Activated naive CD4-positive, alpha-beta T cell treated with Interleukin-2 at 50 U/mL for 16 hours (primary cell): ENCODE measurements at places on chromosomes 3 and 15.

DNA sequence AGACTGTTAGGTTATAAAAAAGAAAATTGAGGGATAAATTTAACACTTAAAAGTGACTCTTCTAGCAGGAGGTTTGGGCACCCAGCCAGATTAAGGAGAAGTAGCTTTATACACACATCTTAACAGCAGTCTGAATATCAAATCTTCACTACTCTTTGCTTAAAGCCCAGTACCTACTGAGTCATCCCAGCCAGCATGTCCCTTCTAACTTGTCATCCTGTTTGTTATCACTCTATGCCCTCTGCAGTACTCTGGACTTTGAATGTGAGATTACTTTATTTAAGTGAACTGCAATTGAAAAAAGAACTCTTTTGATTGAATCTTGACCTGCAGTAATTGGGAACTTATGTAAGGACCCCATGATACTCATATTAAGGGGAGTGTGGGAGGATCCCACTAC lies 77.6 kb downstream of the FHIT start:
- no peak for DNase-seq

GRCh38 chr15:94246016-94246415 lies 14.7 kb downstream of the MCTP2 start:
- no peak for DNase-seq

DNA sequence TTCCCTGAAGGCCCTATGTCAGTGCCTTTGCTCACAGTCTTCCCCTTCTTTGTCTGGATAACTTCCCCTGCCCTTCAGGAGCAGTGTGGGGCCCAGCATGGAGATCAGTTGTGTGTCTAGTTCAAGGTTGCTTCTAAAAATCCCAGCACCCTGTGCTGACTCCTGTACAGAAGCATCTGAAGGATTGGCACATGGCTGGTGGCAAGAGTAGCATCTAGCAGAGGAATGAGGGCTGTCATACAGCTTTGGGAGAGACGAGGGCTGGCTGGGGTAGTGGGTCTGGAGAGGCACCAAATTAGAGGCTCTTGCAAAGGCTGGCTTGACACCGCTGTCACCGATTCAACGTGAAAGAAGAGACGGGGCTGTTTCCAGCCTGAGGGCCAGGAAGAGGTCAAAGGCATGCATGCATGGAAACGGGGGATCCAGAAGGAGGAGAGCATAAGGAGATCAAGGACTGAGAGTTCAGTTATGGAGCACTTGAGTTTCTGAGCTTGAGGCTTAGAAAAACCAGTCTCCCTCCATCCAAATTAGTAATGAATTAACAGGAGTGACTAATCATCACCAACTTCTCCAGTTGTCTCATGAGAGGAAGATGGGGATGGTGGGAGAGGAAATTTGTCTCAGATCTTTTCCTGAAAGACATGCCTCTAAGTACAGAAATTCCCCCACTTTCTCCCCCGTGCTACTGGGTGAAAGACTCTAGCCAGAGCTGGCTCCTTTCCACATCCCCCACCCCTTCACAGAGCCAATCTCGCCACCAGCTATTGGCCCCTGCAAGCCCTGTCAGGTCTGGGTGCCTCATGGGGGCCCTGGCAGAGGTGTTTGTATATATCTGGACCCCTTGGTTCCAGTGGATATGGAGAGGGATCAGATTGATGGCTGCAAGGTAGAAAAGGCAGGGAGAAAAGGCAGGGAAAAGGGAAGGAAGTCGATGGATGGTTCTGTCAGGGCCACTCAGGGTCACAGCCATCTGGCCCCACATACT lies 45.9 kb downstream of the SLCO2A1 start:
- no peak for DNase-seq

- no peak for DNase-seq
These were observed 43.8 kb downstream of the GAP43 start for GRCh38 chr3:115666920-115667737.

DNA sequence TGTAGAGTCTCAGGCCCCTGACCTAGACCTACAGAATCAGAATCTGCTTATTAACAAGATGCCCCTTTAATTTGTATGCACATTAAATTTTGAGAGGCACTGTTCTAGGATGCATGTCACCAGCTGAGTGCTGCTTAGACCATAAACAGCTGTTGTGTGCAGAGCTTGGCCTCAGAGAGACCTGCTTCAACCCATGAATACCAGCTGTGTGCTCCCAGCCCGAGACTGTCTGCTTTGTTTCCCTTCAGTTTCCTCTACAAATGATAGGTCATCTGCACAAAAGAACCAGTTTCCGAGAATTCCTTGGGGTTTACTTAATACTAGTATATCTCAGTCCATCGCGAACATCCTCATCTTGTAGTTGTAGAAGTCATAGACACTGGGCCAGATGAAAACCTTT lies 158.5 kb upstream of the PFN2 start:
- no peak for DNase-seq

DNA sequence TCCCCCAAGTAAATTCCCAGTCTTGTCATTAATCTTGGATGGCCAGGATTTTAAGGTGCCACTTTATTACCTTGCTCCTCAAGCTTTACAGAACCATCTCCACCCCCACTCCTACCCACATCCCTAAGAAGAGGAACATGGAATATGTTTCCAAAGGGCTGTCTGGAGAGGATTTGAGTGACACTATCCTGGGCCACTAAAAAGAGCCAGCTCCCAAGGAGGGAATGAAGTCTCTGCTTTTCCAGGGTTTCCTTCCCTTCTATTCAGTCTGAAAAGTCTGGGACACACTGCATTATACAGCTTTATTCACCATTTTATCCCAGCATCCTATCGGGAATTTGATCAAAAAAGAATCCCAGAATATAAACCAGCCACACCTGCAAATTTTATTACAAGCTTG lies 35.6 kb upstream of the MECOM start:
- no peak for DNase-seq

DNA sequence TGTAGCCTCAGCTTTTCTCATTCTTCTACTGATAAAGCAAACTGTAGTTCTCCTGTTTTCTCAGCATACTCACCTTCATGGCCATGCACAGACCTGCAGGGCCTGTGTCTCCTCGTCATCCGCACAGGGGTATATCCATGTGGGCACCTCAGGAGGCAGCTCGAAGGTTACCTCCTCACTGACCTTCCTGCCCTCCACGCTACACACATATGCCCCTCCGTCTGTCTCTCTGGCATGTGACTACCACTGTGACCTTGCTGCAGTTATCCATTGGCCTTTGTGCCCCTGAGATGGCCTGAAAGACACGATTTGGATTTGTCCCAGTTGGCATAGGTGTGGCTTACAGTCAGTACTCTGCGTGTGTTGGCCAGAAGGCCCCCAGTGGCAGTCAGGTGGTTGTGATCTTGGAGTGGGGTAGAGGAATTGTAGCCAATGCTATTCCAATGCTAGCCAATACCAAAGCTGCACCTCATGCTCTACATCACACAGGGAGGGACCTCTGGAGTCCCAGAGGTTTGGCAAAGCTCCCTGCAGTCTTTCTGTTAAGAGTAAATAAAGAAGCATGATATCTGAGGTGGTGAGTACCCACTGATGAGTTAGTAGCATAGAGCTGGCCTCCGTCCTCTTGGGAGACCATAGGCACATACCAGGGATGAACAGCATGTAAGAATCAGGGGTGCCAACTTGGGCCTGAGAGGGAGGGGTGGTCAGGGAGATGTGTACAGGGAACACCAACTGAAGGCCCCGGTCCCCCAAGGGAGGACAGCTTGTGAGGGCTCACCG lies 143.4 kb downstream of the EEFSEC start:
- no peak for DNase-seq

DNA sequence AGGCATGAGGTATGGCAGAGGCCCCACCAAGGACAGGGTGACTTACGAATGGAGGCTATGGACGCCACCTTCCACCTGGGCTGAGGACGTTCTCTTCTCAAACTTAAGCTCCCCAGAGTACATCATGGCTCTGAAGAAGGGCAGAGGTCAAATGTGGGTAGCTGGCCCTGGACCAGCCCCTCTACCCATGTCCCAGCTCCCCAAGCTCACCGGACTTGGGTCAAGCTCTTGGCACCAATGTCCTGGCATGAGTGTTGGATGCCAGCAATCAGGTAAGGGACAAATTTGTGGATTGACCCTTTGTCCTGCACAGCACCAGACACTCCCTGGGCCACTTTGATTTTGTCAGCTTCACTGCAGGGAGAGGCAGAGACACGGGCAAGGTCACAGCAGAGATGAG lies 2.5 kb downstream of the NDUFAF3 start:
- DNase-seq: no peak

- no peak for DNase-seq
These were observed 28.5 kb downstream of the CYFIP1 start for GRCh38 chr15:22951381-22952280.

DNA sequence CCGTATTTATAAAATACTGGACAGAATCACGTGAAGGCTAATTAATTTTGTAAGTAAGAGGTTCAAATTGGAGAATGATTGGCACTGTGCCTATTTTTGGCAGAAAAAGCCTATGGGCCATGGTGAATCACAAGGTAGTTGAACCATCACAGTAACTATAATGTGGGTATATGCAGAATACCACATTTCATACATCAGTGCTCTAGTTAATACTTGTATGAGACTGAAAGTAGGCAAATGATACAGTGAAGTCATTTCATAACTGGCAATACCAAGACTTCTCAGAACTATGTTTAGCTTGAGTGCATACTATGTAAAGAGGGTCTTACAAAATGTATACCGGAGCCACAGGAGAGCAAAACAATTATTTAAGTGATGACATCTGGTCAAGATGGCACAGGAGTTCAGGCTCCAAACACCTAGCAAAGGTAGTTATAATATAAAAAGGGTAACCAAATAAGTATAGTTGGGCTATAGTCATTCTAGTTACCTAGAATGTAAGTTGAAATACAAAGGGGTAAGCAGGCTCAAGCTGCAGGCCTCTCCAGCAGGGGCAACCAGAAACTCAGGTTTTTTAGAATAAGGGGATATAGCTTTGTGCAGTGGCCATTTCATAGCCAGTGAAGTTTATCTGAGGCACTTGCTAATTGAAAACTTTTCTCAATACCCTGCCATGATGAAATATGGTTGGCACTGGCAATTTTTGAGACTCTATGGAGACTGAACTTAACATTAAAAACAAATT lies 19.1 kb downstream of the GPR160 start:
- no peak for DNase-seq

- no peak for DNase-seq
These were observed 22.9 kb downstream of the CEMIP start for GRCh38 chr15:80801891-80802680.

GRCh38 chr15:33543957-33544356 lies 233.2 kb downstream of the RYR3 start:
- no peak for DNase-seq

DNA sequence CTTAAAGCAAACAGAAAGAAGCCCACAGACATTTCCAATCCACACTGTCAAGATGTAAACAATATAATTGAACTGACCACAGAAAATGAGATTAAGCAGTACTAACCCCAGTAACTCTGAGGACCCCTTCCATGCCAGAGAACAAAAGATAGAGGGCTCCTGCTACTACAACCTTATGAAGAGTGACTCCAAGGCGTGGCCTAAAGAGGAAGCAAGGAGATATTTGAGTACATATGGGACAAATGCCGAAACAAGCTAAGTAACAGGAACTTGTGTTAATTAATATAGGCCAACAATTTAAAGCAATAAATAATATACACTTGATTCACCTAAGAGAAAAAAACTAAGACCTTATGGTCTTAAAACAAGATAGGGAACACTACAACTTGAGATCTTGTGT lies 25.0 kb upstream of the VPS39 start:
- DNase-seq: no peak

DNA sequence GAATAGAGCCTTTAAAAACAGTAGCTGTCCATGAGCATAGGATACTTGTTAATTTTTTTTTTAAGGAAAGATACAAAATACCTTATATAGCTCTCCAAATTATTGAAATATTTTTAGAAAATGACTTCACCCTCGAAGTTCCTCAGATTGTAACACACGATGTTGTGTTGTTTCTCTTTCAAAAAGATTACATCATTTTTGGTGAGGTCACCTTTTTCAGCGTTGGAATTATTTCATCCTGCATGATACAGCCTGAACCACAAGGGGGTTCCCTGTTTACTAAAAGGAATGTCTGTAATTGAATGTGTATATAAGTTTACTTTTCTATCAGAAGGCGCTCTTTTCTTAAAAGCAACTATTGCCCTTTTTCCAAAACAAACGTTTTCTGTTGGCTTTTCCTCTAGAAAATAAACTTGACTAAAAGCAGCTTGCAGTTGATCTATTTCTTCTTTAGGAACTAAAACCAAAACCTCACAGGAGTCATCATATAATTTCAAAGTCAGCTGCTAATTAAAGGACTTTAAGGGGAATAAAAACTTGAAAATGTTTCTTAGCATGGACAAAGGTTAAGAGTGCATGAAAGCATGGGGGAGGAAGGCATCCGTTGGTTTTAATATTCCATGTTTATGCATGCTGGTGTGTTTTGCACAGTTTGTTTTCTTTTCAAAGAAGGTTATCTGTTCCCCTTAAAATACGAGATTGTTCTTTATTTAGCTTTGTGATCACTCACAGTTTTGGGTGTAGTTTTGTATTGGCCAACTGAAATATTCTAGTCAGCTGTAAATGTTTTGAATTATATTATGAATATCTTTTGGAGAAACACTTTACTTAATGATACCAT lies 29.4 kb downstream of the LYSMD4 start:
- no peak for DNase-seq
